ENCODE measurements at places on chromosomes 7 and 10.

DNA sequence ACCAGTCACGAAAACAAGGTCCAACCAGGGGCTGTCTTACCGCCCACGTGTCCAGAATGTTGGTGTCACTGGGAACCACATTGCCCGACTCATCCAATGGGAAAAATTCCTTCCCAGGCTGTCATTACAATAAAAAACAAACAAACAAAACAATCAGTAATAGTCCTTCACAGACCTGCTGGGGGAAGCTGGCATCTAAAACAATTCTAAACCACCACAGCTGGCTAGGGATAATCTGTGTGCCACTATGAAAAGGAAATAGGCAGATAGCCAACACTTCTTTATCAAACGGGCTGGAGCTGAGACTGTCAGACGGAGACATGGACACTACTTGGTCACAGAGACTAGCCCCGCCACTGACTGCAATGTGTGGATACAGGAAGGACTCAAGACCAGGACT lies 9.2 kb downstream of the AKR1B1 start:
- DNase-seq = no peak

DNA sequence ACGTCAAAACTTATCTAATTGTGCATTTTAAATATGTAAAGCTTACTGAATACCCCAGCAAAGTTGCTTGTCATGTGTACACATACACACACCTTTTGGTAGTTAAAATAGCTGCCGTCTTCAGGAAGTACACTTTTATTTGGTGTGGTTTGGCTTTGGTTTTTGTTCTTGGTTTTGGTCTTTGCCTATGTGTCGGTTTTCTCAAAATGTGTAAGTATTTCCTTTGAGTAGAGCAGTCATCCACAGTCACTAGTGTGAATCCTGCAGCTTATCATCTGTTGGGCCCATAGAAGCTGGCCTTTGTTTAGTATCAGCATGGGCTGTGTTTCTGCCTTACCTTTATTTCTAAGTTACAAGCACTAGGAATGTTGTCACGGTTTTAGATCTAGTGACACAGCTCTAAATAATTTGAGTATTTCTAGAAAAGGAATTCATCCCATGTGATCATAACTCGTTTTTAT lies 35.3 kb downstream of the NET1 start:
- DNase-seq = peak; percentile 92

DNA sequence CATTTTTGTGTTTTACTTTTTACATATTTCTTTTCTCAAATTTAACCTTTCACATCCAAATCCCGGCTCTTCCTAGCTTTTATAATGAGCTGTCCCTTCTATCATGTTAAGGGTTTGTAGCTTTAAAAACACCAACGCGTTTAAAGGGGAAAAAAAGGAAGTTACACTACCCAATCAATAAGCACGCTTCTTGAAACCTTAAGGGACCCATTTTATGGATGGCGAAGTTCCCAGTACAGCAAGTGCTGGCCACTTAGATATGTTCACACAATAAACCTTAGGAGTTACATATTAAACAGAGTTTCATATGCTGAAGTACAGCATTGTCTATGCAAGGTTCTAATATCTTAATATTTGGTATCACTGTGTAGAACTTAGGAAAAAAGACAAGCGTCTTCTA lies 1.8 kb downstream of the GNG11 start:
- DNase-seq = no peak

DNA sequence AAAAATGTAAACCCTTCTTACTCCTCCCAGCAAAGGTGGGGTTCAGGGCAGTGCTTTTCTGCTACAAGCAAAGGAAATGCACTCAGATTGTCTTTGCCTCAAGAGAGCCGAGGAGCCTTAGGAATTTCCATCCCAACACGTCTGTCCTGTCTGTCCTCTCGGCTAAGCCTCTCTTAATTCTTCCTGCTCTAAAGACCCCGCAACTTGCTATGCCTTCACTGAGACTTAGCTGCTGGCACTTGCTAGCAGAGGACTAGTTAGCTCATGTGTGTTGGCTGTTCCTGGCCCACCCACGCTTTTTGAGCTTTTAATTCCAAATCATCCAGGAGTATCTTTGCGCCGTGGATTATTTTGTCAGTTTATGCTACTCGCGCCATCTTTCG lies 481 bp upstream of the NPM3 start:
- no peak for DNase-seq

- DNase-seq = no peak
These were observed 65.9 kb downstream of the FAM204A start for GRCh38 chr10:118276204-118276603.

DNA sequence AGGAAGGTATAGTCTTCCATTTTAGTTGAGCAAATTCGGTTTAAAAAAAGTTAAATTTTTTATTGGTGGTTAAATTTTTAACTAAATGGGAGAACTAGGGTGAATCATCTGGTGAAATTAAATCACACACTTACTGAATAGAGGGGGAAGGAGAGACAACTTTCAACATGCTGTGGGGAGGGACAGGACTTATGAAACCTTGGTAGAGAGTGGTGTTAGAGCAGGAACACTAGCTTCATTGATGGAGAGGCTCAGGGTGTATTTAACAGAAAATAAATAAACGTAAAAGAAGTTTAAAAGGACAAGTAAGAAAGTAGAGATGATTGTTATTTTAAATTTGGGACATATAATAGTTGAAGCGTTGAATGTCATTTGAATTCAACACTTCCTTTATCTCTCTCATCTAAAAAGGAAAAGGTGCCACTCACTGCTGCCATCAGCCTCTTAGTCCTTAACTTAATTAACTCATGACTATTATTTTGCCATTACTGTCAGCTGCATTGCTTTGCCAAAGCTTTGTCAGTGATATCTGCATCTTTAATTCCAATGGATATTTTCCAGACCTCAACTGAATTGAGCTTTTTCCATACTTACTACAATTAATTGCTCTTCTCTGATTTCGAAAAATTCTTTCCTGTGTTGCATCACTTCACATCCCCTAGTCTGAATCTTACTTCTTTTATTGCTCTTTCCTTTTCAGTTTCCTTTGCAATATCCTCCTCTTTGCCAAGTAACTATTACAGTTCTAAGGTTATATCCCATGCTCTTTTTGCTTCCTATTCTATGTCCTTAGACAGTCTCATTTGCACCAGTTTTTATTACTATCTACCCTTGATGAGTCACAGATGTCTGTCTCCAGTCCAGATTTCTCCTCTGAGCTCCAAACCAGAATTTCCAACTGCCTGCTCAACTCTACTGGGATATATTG lies 71.7 kb downstream of the GNAT3 start:
- DNase-seq = no peak

DNA sequence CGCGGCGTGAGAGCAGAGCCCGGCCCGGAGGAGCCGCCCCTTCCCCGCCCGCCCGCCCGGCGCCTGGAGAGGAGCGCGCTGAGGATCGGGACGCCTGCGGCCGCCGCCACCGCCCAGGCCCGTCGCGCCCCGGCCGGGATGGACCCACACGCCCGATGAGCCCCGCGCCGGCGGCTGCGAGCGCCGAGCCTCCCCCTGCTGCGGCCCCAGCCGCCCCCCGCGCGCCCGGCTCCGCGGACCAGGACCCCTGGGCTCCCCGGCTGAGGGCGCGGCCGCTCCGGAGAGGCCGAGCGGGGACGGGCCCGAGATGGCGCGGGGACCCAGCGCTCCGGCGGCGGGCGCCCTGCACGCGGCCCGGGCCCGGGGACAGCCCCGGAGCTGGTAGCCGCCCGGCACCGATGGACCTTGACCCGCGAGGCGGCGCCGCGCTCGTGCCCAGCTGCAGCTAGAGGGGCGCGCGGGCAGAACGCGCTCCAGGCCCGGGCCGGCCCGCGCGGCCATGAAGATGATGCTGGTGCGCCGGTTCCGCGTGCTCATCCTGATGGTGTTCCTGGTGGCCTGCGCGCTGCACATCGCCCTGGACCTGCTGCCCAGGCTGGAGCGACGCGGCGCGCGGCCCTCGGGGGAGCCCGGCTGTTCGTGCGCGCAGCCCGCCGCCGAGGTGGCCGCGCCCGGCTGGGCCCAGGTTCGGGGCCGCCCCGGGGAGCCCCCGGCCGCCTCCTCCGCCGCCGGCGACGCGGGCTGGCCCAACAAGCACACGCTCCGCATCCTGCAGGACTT lies 520 bp downstream of the FAM20C start:
- DNase-seq = no peak

- DNase-seq = no peak
These were observed 177.9 kb upstream of the MGMT start for GRCh38 chr10:129288999-129289584.

DNA sequence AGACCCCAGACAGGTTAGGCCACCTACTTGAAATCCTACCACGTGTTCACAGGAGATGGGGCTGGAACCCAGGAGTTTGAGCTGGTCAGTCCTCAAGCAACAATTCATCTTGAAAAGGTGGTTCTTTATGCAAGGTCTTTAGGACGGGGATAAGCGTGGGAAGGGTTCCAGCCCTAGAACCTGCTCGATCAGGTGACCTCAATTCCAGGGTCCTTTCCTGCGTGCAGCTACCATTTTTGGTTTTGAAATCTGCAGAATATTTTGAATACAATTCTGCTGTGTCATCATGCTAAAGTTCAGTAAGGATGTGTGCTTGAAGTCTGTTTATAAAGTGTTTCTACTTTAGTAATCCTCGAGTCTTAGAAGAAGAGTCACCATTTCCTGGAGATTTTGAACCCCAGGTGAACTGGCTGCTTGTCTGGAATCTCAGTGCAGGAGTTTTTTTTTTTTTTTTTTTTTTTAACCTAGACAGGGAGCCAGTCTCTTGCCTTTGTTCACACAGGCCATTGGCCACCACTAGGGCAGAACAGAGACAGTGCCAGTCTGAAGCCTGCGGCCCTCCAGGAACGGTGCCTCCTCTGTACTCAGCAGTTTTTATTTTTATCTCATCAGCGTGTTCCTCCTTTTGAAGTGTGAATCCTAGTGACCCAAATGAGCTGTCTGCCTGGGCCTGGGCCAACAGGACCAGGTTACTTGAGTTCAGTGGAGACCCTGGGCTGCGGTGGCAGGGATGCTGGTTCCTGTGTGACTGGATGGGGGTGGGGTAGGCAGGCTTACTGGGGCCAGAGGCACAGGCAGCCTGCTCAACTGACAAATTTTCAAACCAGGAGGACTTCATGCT lies 54.6 kb downstream of the EEPD1 start:
- DNase-seq = peak; percentile 41

DNA sequence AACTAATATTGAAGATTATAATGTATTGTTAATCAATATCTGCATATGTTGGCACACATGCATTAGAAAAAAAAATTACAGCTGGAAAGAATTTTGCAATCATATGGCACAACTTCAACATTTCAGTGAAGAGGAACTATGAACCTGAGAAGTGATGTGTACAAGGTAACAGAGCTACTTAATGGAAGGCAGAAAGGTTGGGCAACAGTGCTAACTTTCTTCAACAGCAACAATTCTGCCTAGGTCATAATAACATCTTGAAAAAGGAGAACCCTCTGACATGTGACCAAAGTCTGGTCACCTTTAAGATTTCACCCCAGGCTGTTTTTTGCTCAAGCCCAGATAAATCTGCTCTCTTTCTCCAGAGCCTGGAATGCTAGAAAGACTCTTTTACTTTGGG lies 47.9 kb upstream of the SKAP2 start:
- no peak for DNase-seq

- DNase-seq = no peak
These were observed 3.1 kb downstream of the CNPY4 start for GRCh38 chr7:100122568-100122967.

GRCh38 chr10:12414278-12414989 lies 65.1 kb downstream of the CAMK1D start:
- no peak for DNase-seq

DNA sequence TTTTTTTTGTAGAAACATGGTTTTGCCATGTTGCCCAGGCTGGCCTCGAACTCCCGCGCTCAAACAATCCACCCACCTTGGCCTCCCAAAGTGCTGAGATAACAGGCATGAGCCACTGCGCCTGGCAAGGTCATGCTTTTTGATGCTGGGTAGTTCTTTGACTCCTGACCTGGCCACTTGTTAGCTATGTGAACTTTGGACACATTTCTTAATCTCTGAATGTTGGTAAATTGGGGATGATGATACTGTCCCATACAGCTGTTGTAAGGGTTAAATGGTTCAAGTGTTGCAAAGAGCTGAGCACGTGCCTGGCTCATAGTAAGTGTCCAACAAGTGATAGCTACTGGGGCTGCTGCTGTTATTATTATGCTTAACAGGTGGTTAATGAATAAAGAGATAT lies 2.3 kb downstream of the ZNHIT1 start:
- DNase-seq = no peak

GRCh38 chr7:135121868-135122267 lies 26.0 kb upstream of the TMEM140 start:
- DNase-seq = no peak

GRCh38 chr10:119517235-119518141 lies 25.0 kb downstream of the RGS10 start:
- peak; percentile 87 for DNase-seq

DNA sequence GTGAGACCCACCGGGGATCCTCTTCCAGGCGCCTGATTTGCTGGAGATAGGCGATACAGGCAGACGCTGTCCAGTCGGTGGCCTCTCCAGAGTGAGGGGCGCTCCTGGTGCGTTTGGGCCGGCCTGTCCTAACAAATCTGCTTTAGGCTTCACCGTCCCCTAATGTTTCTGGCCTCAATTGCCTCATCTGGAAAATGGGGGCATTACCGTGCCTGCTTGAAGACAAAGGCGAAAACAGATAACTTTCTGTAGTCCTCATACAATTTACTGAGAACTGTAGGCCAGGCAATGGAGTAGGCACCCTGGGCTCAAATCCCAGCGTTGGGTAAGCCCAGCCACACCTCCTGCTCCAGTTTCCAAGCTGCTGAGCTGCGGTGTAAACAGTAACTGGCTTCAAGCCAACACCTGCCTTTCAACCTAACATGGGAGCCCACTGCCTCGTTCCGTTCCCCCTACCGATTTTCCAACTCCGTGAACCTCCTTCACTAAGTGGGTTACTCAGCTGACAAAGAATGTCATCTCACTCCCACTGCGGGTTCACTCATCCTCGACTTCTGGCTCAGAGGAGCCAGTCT lies 589 bp upstream of the ZFAND4 start:
- no peak for DNase-seq

DNA sequence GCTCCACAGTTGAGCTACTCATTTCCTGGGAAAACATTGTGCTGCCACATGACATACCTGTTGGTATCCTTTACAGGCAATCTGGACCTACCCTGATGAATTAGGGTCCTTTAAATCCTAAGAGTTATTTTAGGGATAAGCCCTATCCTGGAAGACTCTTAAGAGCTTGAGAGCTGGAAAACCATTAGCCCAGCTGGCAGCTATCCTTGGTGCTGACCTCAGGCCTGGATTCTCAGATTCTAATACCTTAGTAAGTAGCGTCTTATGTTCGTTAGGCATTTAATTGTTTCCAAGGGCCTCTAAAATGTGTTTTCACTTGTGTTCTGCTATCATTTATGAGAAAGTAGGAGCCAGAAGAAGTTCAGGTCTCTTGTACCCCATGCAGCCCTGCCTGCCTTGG lies 93.0 kb upstream of the SORCS3 start:
- DNase-seq = no peak

DNA sequence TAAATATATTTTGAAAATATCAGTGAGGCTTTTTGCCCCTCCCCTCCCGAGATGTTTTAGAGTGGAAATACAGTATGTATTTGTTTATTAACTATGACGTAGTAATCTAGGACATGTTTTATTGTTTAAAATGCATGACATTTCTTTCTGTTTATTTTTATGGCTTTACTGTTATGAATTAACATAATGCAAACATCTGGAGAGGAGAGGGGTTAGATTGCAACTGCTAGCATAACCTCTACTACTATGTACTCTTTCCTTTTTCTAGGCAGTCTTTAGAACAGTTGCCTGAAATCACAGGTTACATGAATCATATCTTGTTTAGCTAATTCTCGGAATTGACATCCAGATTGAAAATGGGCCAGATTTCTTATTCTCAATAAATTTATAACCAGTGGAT lies 7.4 kb downstream of the BTAF1 start:
- no peak for DNase-seq
